ENCODE measurements at places on chromosomes 16 and 17.

DNA sequence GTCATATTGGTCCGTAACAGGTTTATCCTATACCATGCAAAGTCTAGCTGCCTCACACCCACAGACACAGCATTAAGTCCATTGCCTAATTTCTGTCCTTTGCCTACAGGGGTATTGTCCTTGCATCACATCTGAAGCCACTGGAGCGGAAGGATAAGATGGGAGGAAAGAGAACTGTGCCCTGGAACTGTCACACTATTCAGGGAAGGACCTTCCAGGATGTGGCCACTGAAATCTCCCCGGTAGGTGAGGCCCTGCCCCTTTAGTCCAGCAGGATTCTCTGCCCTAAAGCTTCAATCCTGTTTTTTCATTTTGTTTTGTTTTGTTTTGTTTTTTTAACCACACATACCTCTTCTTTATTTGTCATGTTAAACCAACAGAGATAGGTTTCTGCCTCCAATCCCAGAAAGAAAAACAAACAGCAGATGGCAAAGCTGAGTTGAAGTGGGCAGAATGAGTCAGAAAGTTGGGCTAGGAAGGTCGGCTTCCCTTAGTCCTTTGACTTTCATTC lies 2.2 kb upstream of the EFTUD2 start:
- peak; percentile 74 for DNase-seq

GRCh38 chr17:32264140-32264799 lies 1.4 kb upstream of the RHBDL3 start:
- no peak for DNase-seq

GRCh38 chr16:49643429-49644144 lies 212.3 kb downstream of the ZNF423 start:
- DNase-seq, result peak; percentile 92

DNA sequence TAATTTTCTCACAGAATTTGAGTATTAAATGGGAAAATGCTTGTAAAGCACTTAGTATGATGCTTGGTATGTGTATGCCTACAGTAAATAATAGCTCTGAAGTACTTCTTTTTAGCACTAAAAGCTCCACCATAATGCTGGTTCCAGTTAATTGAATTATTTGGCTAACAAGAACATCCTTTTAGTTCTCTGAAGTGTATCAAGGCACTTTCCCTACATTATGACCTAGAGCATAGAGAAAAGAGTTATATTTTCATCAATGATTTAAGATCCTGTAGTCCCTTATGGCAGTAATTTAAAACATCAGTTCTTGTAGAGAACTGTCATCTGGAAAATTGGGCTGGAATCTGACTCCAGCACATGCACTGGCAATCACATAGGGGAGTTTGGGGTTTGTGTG lies 21.9 kb upstream of the PHAF1 start:
- DNase-seq, result no peak

DNA sequence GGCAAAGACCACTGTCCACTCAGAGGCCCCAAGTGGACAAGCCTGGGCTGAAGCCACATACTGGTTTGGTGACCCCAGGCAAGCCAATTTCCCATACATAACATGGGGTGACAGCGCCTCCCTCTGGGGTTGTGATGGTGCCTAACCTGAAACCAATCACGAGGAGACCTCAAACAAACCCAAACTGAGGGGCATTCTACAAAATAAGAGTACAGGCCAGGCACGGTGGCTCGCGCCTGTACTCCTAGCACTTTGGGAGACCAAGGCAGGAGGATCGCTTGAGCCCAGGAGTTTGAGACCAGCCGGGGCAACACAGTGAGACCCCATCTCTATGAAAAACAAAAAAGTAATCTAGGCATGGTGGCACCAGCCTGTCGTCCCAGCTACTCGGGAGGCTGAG lies 3.6 kb downstream of the P2RX5 start:
- no peak for DNase-seq

- no peak for DNase-seq
Measured at GRCh38 chr17:35345445-35345925, 27.9 kb downstream of the SLFN11 start.

DNA sequence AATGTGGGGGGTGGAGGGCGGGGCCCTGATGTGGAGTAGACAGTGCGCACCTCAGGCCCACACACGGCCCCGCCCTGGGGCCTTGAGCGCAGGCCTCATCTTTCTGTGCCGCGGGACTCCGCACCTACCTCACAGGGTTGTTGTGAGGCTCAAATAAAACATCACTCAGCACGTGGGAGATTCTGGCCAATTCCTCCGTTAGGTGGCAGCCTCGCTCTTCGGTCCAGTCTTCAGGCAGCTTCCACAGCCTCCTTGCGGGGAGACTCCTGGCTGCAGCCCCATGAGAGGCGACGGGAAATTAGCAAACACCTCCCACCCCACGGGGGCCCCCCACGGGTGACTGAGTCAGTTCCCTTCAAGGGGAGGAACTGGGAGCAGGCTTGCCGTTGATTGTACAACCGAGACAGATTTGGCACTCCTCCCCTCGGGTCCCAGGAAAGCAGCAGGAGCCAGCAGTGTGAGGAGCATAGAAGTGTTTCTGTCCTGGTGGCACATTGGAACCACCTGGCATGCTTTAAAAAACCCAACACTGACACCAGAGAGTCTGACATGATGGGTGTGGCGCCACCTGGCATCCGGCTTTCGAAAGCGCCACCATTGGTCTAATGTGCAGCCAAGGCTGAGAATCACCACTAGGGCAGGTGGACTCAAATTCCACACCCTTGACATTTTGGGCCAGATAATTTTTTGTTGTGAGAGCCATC lies 7.6 kb downstream of the MRM1 start:
- peak; percentile 65 for DNase-seq

- no peak for DNase-seq
Measured at GRCh38 chr16:491220-491919, 36.1 kb upstream of the CAPN15 start.

GRCh38 chr16:19997264-19997663 lies 76.4 kb downstream of the GPR139 start:
- DNase-seq, result no peak

DNA sequence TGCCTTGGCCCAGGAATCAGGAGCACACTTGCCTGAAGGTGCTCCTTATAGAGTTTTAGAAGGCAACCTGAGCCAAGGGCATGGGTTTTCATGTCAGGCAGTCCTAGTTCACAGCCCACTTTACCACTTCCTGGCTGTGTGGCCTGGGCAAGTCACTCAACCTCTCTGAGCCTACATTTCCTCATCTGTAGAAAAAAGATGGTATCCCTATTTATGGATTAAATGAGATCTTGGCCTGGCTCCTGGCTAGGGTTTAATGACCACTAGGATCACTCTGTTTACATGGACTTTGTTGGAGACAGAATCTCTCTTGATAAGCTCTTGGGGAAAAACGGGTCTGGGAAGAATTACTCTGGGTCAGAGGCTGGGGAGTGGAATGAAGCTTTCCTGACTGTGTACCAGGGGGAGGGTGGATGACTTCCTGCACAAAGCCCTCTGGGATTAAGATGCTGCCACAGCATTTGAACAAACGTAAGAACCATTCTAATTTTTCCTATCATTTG lies 2.3 kb downstream of the MT2A start:
- DNase-seq, result no peak

- no peak for DNase-seq
Measured at GRCh38 chr17:72075995-72076677, 44.7 kb upstream of the SOX9 start.

DNA sequence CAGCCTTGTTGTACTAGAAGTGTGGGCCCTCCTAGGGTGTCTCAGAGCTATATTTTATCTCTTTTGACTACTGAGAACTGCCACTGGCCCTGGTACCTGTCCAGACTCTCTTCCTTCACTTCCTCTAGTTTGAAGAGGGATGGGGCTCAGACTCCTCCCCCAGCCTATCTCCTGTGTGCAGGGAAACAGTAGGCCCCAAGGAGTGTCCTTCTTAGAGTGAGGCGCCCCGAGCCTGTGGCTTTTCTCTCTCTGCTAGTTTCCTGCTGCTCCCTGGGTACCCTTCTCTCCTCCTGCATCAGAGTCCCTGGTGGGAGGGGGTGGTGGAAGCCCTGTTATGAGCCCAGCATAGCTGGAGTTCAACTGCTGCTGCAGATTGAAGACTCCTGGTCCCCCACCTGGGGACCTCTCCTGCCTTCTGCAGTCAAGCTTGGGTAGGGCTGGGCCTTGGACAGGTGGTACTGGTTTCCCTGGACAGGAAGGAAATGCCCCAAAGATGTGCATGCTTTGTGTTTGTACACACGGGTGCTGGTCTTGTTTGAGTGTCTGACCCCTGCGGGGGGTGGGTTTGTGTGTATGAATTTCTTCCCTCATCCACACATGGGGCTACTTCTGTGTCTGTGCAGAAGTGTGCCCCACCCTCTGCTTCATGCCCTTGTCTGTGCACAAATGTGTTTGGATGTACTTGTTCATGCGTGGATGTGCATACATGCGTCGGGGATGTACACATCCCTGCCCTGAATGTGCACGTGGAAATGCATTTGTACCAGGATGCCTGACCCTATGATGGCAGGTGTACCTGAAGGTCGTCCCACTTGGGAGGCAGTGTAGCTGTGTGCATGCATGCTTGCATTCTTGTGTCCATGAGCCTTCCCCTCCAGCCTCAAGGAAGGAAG lies 6.9 kb downstream of the RARA start:
- no peak for DNase-seq

- no peak for DNase-seq
Measured at GRCh38 chr17:45908460-45908859, 14.1 kb downstream of the MAPT start.

GRCh38 chr17:76997981-76998531 lies 129.9 kb downstream of the MGAT5B start:
- DNase-seq, result peak; percentile 20

DNA sequence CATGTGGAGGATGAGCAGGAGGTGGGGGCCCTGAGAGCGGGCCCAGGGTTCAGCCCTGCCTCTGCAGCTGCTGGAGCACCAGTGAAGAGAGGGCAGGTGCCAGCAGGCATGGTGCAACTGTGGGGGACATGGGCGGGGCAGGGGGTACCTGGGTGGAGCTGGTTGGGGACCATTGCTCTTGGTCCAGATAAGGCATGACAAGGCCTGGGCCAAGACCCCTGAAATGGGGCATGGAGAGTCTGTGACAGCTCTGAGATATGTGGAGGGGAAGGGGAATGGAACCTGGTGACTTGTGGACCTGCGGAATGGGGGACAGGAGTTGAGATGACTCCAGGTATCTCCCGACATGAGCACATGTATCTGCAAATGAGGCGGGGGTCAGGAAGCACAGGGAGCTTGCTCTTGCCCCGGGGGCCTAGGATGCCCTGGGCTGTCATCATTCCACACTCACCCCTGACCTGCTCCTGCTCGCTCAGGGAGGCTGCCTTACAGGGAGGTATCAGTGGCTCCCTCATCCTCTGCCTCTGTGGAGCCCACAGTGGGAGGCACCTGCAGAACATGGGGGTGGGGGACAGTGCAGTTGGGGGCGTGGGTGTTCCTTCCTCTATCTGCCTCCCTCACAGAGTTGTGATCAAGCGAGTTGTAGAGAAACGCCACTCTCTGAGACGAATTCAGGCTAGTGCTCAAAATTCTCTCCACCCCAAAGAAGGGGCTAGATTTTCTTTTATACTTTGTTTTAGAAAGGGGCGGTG lies 40.2 kb downstream of the TMEM235 start:
- no peak for DNase-seq

- DNase-seq, result no peak
Measured at GRCh38 chr17:74417178-74418045, 14.5 kb upstream of the GPRC5C start.

DNA sequence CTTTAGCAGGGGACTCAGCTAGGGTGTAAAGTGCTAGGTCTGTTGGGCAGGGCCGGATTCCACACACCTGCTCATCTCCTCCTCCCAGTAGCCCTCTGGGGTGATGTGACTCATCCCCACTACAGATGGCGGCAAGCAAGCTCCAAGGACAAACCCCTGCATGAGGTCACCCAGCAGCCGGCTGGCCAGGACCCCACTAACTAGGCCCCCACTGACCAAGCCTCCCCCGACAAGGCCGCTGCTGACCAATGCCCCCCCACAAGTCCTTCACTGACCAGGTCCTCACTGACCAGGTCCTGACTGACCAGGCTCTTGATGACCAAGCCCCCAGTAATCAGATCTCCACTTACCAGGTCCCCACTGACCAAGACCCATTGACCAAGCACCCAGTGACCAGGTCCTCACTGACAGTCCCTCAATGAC lies 36.7 kb downstream of the TNFRSF13B start:
- no peak for DNase-seq

DNA sequence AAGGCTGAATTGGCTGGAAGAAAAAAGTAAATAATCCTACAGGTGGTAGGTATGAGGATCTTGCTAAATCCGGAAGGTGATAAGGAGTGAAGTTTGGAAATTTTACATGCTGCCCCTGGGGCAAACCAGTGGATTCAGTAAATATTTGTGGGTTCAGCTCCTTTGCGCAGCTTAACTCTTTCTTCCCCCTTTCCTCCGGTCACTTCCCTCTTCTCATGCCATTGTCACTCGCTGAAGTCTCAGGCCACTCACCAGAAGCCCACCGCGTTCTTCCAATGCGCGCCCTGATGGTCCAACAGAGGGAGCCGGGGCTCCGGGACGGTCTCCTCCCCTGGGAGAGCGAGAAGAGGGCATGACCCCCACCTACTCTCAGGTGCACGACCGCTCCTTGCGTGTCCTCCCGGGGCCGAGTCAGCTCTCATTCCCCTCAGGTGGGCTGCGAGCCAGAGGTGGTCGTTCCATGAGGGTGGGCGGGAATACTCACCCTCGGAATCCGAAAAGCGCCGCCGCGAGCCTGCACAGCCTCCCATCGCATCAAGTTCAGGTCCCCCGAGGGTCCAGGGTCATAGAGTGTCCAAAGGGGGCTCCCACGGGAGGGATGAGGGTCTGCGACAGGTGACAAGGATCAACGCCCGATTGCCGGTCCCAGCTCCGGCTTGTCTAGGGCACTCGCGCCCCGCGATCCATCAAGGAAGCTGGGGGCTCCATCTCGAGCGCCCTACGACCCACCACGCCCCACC lies 474 bp downstream of the CLN3 start:
- DNase-seq, result peak; percentile 1

GRCh38 chr16:80369138-80369958 lies 171.4 kb upstream of the DYNLRB2 start:
- peak; percentile 68 for DNase-seq

- DNase-seq, result no peak
Measured at GRCh38 chr17:51612692-51613091, 352.3 kb downstream of the UTP18 start.

DNA sequence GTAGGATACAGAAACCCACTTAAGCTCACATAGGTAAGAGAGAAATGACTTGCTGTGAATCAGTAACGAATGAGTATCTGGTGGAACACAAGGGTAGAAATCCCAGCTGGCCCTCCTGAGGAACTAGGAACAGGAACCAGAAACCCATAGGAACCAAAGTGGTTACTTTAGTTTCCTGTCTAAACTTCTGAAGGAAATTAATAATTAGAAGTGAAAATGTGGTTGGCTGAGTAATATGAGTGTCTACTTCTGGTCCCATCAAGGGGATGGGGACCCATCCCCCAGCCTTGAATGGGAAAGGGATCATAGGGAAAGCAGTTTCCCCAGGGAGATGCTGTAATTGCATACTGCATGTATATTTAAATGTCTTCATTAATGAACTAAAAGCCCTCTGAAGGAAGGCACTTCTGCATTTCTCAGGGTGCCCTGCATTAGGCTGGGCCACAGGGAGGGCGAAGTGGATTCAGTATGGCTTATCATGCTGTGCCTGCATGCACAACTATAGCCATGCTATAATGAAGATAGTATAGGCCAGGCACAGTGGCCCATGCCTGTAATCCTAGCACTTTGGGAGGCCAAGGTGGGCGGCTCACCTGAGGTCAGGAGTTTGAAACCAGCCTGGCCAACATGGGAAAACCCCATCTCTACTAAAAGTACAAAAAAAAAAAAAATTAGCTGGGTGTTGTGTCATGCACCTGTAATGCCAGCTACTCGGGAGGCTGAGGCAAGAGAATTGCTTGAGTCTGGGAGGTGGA lies 45.6 kb downstream of the CYB5B start:
- no peak for DNase-seq

- no peak for DNase-seq
Measured at GRCh38 chr17:51335006-51335590, 74.8 kb downstream of the UTP18 start.

Data from astrocyte of the spinal cord (primary cell).